ENCODE measurements at places on chromosomes 4 and X.

DNA sequence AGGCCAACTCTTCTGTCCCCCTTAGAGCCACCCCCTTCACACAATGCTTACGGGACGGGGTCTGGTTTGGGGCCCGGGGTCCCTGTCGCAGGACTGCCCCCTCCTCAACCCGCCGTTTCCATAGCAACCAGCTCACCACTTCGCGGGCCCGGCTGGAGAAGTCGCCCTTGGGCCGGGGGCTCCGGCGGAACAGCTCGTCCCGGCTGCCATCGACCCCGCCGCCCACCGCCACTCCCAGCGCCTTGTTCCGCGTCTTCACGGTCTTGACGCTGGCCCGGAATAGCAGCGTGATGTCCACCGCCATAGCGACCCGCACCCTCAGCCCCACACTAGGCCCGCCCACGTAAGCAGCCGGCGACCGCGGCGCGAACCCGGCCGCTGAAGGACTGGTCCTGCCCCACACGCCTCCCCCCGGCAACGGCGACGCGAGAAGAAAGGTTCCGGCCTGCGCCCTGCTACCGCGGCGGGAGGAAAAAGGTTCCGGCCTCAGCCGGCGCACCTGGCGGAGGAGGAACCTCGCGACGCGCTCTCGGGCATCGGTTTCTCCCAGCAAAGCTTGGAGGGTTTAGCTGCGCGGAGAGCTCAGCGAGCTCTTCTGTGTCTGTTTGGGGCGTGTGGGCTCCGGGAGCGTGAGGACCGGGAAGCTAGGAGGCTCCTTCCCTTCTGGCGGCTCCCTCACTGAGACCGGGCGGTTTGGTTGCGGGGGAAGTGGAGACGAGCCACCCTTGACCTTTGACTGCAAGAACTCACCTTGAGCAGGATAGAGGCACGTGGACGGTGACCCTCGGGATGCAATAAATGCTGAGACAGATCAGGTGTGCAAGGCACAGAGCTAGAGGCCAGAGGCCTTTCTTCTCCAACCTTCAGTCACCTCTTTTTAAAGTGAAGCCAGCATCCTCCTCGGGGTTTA is at the start of gene STX18:
Gene STX18 (minus strand): TSS at position 388 of the 910 bp plus-strand sequence. CDS start 84 bp downstream, at position 304.
- peak; percentile 75 for DNase-seq

- no peak for DNase-seq
Observed at GRCh38 chr4:85557016-85557901, 82.3 kb downstream of the ARHGAP24 start.

GRCh38 chr4:10022346-10023049 is 1.2 kb upstream of the SLC2A9 start:
- DNase-seq: no peak

DNA sequence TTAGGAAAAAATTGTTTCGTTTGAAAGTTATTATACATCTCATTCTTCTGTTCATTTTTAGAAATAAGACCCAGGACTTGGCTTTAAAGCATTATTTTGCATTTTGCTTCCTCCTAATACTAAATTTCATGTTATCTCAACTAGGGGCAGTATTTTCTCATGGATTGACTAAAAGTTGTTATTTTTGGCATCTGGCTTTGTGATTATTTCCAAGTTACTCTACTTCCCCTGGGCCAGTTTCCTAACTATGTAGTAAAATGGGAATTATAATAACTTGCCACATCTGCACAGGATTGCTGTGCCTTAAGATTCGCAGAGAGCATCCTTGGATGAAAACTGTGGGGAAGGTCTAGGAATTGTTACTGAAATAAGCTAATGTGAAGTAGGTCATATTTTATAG is 3.0 kb downstream of the RBPJ start:
- DNase-seq: no peak

GRCh38 chr4:74751247-74751646 is 43.1 kb downstream of the BTC start:
- no peak for DNase-seq

- no peak for DNase-seq
Observed at GRCh38 chr4:147118528-147118927, 172.9 kb upstream of the TTC29 start.

- no peak for DNase-seq
Observed at GRCh38 chr4:133802359-133803140, 399.0 kb downstream of the PABPC4L start.

- no peak for DNase-seq
Observed at GRCh38 chrX:134908356-134908755, 82.4 kb upstream of the SMIM10 start.

DNA sequence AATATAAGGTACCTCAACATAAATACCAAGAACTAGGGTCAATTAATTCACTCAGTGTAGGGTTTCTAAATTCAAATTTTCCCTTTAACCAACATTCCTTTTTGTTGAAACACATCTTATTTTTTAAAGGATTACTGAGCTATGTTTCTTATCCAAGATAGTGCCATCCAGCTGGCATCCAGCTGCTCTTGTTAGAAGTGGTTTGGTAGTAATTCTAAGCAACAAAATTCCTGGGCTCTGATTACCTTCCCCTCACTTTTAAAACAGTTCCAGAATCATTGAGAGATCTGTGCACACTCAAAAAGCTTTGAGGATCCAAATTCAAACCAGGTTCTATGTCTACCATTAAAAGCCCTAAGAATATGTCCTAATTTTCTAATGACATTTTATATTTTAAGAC is 583.7 kb downstream of the TRIML1 start:
- no peak for DNase-seq

All from left renal pelvis (tissue), 4 donors.